ENCODE measurements at places on chromosomes 3 and 15.
A peak's percentile ranks its signal among the peaks of the same experiment; 100 is the strongest.

GRCh38 chr15:70113304-70113700 lies 15.6 kb upstream of the TLE3 start:
- DNase-seq = no peak

DNA sequence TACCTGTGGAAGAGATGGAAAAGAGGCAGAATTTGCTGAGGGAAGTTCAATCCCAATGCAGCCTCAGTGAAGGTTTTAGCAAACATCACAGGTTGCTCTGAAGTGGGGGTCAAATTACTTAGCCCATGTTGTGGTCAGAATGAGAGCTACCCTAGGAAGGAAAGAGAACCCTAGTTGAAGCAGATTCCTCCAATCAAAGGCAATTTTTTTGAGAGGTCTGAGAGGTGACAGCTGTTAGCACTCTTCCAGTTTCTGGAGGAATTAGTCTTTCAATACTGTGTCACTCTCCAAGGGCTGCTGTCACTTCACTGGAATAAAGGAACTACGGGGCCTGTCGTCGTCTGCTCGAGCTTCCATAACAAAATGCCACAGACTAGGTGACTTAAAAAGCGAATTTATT lies 584.2 kb upstream of the DPPA4 start:
- no peak for DNase-seq

DNA sequence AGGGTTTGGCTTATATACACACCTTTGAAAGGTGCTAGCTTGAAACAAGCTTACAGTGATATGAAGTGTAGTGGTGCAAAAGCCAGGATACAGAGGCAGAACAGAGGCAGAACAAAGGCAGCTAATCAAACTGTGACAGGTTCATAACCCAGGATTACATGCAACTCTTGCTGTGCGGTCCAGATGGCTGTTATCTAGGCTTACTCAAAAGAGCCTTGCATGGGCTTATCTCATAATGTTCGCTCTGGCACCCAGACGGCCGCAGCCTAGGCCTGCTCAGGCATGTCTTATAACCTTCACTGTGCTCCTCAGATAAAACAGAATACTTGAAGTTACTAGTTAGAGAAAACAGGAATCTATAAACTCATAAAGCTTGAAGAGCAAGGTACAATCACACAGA lies 22.8 kb upstream of the NOX5 start:
- DNase-seq = no peak

- DNase-seq = no peak
These were observed 16.0 kb upstream of the MYO1E start for GRCh38 chr15:59388670-59389069.

GRCh38 chr3:129654131-129654530 lies 47.7 kb upstream of the PLXND1 start:
- no peak for DNase-seq

GRCh38 chr15:78996894-78997275 lies 52.0 kb upstream of the CTSH start:
- no peak for DNase-seq

- no peak for DNase-seq
These were observed 35.0 kb downstream of the ALCAM start for GRCh38 chr3:105401691-105402149.

- DNase-seq = no peak
These were observed 150.5 kb upstream of the UBE2E2 start for GRCh38 chr3:23052620-23053019.

DNA sequence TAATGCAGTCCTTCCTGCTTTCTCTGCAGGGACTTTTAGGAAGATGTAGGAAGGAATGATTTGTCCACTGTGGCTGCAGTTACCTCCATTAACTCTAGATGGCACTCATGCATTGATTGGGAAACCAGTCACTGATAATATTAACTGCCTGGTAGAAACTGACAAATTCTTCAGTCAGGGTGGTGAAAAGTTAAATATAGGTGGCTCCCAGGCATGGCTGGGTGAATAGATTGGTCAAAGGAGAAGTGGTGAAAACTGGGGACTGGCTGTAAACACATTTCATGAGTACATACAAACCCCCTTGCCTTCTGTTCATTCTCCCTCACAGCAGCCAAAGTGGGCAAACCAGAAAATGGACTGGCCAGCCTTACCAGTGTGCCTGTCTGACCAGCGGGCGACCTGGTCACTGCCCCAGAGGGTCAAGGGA lies 333.4 kb downstream of the THSD4 start:
- DNase-seq = no peak

GRCh38 chr3:141000027-141000663 lies 51.0 kb upstream of the SPSB4 start:
- peak; percentile 31 for DNase-seq

GRCh38 chr3:122265957-122266356 lies 59.1 kb upstream of the CSTA start:
- no peak for DNase-seq

- no peak for DNase-seq
These were observed 278.4 kb downstream of the GBE1 start for GRCh38 chr3:81483046-81483445.

DNA sequence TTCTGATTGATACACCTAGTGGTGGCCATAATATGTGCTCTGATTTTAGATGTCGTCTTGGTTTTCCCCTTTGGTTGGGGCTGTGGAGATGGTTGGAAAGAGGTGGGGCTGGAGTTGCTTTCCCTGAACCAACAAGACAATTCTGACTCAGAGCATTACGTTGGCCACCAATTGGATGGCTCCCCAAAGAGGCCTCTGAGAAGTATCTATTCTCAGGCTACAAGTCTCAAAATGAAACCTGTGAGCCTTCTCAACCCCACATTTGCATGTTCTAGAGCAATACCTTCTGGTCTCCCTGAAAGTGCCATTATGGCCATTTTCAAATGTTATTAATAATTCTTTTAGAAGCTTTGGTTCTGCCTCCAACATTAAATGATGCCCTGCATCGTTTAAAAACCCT lies 188.4 kb upstream of the WNT5A start:
- DNase-seq = no peak

GRCh38 chr15:37107071-37107743 lies 6.9 kb upstream of the MEIS2 start:
- no peak for DNase-seq

GRCh38 chr3:64450396-64450956 lies 225.2 kb upstream of the PRICKLE2 start:
- DNase-seq = no peak

DNA sequence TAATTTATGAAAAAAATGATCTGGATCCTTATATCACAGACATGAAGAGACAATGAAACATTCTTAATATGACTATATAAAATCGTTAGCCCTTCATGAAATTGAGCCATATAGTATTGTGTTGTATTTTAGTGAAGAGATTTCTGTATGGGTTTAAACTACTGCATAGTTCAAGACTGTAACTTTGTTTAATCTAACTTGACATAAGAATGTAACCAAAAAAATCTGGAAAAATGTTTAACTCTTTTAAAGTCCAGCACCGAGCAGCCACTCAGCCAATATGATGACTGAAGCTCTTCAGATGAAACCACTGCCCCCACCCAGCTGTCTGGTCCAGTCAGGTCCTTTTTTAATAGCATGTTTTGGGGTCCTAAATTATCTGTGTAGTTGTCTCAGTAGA lies 4.9 kb downstream of the NANOGP8 start:
- DNase-seq = no peak

DNA sequence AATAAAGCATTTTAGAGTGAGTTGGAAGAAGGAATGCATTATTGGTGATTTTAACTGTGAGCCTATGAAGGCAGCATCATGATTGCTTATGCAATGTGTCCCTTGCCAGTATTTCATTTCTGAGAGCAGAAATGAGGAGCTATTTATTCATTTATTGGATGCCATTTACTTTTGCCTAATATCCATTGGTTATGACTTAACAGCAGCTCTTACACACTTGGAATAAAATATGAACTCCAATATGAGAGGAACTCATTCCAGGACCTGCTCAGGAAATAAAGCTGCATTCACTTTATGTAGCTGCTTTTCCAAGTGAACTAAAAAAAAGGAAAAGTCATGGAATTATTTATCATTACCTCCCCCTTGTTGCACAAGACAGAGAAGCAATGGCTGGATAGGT lies 280.1 kb downstream of the LRTM1 start:
- DNase-seq = no peak

GRCh38 chr3:49352890-49353421 lies 5.2 kb downstream of the GPX1 start:
- DNase-seq = no peak

GRCh38 chr3:79246875-79247724 lies 520.7 kb downstream of the ROBO1 start:
- DNase-seq = no peak

DNA sequence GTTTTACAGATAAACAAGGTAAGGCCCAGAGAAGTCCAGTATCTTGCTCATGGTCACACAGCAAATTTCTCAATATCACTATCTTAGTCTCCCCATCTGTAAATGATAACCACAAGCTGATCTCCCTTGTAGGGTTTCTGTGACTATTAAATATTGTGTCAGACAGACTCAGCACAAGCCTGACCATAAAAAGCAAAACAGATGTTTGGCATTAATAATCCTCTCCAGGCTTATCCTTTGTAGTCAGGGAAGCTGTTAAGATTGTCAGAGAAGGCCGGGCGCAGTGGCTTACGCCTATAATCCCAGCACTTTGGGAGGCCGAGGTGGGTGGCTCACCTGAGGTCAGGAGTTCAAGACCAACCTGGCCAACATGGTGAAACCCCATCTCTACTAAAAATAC lies 173.2 kb upstream of the PRICKLE2 start:
- no peak for DNase-seq

- no peak for DNase-seq
These were observed 32.0 kb upstream of the SLCO3A1 start for GRCh38 chr15:91821458-91821857.

GRCh38 chr3:14306142-14306541 lies 96.3 kb upstream of the SLC6A6 start:
- no peak for DNase-seq

DNA sequence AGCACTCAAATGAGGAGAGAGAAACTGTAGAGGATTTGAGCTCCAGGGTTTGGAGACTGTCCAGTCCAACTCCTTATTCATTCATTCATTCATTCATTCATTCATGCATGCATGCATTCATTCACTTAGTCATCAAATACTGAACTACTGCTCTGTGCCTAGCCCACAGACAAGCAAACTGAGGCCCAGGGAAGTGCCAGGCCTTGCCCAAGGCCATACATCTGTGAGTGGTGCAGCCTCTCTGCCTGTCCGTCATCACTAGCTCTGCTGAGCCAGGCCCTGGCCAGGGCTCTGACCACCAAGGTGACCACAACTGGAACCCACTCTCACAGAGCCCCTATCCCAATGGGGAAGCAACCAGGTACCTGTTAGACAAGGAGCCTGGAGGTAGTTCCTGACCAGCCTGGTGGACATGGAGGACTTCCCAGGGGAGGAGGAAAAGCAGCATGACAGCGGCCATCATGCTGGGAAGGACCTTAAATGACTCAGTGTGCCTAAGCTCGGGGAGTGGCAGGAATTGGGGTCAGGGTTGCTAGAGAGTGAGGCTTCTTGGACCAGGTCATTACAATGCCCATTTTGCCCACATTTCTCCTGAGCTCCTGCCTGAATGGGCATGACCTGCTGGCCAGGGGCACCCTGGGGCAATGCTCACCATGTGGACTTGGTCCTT lies 27.5 kb upstream of the RPL29 start:
- no peak for DNase-seq

GRCh38 chr3:157128771-157129681 lies 30.9 kb downstream of the CCNL1 start:
- no peak for DNase-seq

DNA sequence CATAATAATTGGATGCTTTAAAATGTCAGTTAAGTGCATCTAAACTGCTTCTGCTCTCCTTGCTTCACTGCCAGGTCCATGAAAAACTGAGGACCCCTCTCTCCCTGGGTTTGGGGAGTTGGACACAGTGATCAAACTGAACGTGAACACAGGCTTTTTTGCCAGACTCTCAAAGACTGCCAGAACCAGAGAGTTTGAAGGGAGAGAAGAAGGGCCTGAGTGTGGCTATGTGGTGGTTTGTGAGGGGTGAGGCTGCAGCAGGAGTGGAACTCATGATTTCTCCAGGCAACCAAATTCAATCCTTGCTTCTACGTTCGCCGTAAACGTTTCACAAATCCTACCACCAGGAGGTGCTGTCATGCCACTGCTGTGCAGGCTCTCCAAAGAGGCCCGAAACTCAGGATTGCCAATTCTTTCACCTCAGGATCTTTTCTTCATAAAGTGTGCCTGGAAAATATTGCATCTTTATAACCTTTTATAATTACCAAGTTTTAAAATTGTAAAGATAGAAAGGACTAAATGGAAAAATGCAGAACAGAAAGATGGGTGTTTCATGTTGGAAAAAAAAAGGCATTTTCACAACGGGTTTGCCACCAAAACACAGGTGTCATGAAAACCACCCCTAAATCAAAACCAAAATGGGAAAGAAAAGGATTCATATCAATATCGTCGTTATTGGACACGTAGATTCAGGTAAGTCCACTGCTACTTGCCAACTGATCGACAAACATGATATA lies 19.7 kb downstream of the TM4SF4 start:
- DNase-seq = no peak

- no peak for DNase-seq
These were observed 171.9 kb downstream of the SYNPR start for GRCh38 chr3:63450023-63450422.

- DNase-seq = no peak
These were observed 6.5 kb downstream of the PBRM1 start for GRCh38 chr3:52679199-52679538.

GRCh38 chr15:77550301-77551251 lies 82.1 kb downstream of the LINGO1 start:
- DNase-seq = no peak

GRCh38 chr3:50539356-50540286 lies 27.9 kb downstream of the C3orf18 start:
- no peak for DNase-seq

GRCh38 chr3:86109434-86109833 lies 881.5 kb downstream of the VGLL3 start:
- DNase-seq = no peak

GRCh38 chr3:173653781-173654180 lies 256.2 kb downstream of the NLGN1 start:
- DNase-seq = no peak

DNA sequence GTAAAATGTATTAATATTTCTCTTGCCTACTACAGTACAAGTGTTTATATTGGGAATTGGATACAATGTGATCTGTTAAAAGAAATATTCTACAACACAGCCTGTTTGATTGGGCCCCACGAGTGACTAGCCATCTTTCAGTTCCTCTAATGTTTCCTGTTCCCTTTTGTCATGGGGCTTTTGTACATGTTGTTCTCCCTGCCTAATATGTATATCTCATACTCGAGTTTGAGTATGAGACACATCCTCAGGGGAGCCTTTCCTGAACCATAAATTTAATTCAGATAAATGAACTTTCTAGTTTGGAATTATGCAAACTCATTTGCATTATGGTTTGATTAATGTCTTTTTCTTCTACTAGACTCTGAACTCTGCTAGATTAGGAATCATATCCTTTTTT lies 65.5 kb downstream of the MEF2A start:
- no peak for DNase-seq

DNA sequence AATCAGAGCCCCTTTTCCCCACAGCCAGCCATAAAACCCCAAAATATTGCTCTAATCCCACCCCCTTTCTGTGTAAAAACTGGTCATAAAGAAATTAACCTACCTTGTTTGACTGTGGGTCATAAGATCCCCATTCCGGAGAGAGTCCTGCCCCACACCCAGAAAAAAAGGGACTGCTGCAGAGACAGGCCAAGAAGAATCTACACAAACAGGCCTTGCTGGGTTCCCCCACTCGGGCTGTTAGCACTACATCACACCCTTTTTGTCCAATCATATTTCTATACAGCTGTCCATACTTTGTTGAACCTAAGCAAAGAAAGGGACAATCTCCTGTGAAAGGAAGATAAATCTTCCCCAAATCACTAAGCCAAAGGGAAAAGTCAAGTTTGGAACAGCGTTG lies 84.4 kb upstream of the MFGE8 start:
- no peak for DNase-seq

Measured in activated T-cell treated with anti-CD3 and anti-CD28 coated beads for 24 hours (primary cell).